CD4-positive, alpha-beta T cell treated with Interferon alpha-2 for 1 hour (primary cell): ENCODE measurements at places on chromosomes 4 and X.

GRCh38 chr4:159706704-159707103 lies 603.8 kb downstream of the RAPGEF2 start:
- DNase-seq, result no peak

DNA sequence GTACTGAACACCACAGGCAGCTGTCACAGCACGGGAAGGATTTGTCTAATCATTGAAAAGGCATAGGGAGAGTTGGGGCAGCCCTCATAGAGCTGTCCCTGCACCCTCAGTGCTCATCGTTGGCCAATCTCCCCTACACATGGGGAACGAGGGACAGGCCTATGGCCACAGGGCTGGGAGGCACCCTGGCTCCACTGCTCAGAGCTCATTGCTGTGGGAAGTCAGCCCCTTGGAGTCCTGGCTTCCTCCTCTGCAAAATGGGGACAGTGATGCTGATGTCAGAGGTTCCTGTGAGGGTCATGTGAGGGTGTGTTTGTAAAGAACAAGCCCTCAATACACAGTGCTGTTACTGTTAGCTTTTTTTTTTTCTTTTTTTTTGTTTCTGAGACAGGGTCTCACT lies 19.3 kb upstream of the HTRA3 start:
- no peak for DNase-seq

DNA sequence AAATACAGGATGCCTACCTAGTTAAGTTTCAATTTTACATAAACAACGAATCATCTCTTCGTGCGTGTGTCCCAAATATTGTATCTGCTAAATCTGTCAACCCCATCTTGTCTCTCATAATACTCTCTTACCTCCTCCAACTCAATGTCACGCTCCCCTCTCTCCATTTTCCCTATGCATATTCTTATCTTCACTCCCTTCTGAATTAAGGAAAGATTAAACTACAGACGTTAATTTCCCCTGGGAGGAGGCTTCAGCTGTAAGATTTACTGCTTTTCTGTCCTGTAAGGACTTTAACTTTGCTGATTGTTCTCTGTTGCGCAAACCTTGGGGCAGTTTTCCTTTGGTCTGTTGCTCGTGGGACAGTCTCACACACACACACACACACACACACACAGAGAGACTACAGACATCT lies 455 bp upstream of the ABCB7 start:
- DNase-seq, result no peak

GRCh38 chr4:89482926-89483595 lies 175.5 kb upstream of the GPRIN3 start:
- no peak for DNase-seq

- DNase-seq, result no peak
Measured at GRCh38 chrX:109878236-109878635, 124.7 kb upstream of the TMEM164 start.

DNA sequence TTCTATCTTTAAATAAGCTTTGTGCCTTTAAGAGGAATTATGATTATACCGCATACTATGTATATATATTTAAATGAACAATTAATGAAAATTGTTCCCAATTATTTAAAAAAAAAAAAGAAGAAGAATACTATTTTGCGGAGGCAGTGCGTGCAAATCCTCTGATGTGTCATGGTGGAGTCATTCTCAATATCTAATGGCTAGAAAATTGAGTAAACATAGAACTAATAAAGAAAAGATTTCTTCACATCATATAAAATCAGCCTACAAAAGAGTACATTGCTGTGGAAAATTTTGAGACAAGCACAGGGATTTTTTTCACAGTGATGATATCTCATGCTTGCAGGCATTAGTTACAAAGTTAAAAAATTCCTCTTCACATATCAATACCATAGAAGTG lies 2.6 kb upstream of the EREG start:
- DNase-seq, result no peak

- DNase-seq, result no peak
Measured at GRCh38 chr4:86272669-86273068, 87.2 kb downstream of the MAPK10 start.

- no peak for DNase-seq
Measured at GRCh38 chr4:150007512-150007911, 70.7 kb upstream of the DCLK2 start.

- DNase-seq, result no peak
Measured at GRCh38 chrX:16487620-16488385, 162.2 kb upstream of the S100G start.

- no peak for DNase-seq
Measured at GRCh38 chr4:120858776-120859175, 63.8 kb downstream of the PRDM5 start.

GRCh38 chr4:169399976-169400767 lies 129.4 kb upstream of the SH3RF1 start:
- DNase-seq, result no peak

- DNase-seq, result peak; percentile 50
Measured at GRCh38 chr4:1511441-1512041, 105.3 kb upstream of the NKX1-1 start.

GRCh38 chr4:4666187-4666586 lies 124.3 kb upstream of the STX18 start:
- DNase-seq, result no peak

DNA sequence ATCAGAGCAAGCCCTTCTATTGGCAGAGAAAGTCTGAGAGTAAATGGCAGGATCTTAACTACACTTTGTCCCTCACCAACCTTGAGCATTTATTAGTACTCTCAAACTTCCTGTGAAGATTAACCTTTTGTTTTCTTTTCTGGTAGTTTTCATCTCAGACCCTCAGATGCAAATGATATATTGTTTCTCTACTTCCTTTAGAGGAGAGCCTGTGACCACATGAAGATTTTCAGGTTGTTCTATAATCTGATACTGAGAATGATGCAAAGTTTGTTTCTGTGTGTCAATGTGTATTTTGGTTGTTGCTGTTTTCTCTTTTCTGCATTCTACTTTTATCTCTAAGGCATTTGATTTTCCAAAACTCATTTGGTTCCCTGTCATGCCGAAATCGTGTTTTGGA lies 165.8 kb upstream of the CYSLTR1 start:
- DNase-seq, result no peak

GRCh38 chr4:96326846-96327245 lies 487.0 kb downstream of the PDHA2 start:
- DNase-seq, result no peak

- no peak for DNase-seq
Measured at GRCh38 chr4:94237271-94237670, 29.6 kb downstream of the SMARCAD1 start.

DNA sequence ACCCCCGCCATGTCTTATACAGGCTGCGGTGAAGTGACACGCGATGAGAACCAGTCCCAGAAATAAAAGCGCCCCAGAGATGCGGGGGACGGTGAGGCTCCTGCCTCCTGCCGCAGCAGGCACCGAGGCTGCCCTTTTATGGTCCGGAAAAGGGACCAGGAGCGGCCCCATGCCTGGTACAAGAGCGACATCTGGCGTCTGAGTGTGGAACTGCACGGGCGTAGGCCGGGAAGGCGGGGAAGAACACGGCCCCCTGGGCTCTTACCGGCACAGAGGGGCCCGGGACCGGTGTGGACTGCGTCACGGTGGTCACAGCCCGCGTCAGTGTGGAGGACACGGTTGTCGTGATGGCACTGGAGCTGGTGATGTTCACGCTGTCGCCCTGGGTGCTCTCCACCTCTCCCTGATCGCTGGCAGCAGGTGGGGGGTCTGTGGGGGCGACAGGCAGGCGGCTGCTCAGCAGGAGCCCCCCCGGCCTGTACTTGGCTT lies 8.9 kb upstream of the RENBP start:
- DNase-seq, result peak; percentile 76

DNA sequence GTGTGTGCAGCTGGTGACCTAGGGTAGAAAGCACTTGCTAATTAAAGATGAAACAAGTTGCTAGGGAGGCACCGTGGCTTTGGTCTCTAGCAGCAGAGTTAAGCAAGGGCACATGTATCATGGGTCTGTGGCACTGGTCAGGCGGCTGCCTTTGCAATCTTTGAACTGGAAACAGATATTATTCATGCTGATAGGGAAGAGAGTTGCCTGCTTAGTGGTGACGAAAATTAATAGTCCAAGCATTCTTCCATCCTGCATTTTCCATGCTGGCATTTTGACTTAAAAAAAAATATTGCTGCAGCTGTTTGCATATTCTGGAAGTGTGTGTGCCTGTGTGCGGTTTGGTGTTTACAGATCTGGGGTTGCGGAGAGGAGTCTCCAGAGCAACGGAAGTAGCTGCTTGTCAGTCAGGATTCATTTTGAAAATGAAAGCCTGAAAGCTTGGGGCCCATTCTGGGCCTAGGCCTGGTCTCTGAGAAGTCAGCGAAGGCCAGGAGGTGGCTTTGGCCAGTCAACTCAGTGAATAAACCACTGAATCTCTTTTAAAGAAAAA lies 2.3 kb upstream of the SOWAHD start:
- peak; percentile 63 for DNase-seq

GRCh38 chr4:42519803-42520417 lies 122.6 kb downstream of the SHISA3 start:
- peak; percentile 57 for DNase-seq

- no peak for DNase-seq
Measured at GRCh38 chrX:125492439-125492838, 172.8 kb downstream of the TEX13C start.

DNA sequence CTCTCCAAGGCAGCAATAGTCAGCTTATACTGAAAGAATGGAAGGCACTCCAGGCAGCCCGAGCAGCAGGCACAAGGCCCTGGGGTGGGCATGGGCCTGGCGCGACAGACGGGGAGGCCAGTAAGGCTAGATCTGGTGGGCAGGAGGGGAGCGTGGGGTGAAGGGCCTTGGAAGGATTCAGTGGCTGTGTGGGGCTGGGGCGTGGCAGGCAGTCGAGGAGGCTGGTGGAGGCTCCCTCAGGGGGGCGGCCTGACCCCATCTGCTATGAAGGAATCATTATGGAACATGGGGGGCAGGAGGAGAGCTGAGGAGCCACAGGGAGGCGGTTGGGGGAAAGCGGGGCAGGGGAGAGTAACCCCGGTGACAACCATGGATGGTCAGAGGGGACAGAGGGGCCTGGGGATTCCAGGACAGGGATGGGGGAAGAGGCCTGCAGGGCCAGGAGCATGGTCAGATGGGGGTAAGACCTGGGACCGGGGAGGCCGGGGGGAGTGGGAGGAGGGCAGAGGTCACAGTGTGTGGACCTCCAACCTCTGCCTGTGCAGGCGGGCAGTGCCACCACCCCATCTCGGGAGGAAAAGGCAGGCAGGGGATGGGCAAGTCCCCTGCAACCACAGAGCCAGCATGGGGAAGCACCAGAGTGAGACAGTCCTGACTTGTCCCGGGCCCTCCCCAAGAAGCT lies 70.3 kb downstream of the ACOX3 start:
- no peak for DNase-seq

- no peak for DNase-seq
Measured at GRCh38 chr4:141473026-141473540, 163.3 kb upstream of the IL15 start.

- peak; percentile 61 for DNase-seq
Measured at GRCh38 chr4:41933997-41934503, 1.2 kb upstream of the TMEM33 start.

GRCh38 chr4:154807042-154807630 lies 26.1 kb downstream of the RBM46 start:
- peak; percentile 16 for DNase-seq

- no peak for DNase-seq
Measured at GRCh38 chrX:150771116-150771515, 77.9 kb downstream of the MTMR1 start.

DNA sequence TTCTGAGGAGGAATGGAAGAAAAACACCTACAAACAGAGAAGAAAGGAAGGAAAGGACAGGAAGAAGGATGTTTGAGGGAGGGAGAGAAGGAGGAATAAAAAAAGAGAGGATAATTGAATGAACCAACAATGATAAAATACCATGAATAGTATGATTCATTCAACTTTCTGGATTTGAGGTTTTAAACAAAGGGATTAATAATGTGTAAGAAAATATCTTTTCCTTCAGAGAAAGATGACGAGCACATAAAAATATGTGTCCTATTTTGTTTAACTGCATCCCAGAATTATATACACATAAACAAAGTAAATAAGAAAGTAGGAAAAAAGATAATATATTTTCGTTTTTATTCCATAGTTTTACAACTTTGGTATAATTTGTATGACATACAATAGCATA lies 1380.4 kb downstream of the STIM2 start:
- DNase-seq, result no peak

- DNase-seq, result no peak
Measured at GRCh38 chr4:63049278-63049677, 1360.0 kb downstream of the TECRL start.

DNA sequence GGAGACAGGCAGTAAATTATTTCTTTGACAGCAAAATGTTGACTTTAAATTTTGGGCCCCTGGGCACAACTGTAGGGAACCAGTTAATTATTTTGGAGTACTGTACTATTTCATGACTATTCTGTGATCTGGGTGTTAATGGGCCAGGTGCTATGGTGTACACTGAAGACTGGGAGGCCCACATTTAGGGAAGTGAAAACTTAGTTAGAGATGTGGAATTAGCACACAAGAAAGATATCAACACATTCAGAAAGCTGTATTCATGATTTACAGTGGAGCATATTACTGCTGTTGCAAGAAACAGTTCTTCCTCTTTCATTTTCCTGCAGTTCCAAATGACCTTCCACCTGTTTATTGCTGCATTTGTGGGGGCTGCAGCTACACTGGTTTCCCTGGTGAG lies 12.4 kb downstream of the PLP1 start:
- DNase-seq, result no peak
